ENCODE measurements at places on chromosomes 13 and 19.

DNA sequence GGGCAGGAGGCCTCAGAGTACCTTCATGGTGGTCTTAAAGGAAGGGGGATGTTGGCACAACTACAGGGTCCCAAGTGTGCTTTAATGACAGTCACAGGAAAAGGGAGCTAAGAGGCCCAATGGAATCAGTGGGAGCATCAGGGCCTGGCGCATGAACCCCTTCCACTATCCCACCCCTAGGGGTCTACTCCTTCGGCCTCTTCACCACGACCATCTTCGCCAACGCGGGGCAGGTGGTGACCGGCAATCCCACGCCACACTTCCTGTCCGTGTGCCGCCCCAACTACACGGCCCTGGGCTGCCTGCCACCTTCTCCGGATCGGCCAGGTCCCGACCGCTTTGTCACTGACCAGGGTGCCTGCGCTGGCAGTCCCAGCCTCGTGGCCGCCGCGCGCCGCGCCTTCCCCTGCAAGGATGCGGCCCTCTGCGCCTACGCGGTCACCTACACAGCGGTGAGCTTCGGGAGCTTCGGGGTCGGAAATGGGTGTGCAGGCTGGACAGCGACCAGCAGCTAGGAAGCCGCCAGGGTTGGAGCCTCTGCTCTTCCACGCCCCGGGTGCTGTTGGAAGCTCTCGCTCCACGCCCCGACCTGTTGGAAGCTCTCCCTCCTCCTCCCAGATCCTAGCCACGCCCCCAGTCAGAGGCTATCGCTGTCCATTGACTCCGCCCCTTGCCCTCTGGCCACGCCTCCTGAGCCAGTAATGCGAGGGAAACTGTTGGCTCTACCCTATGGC, 6.0 kb downstream of the PLPPR2 start:
- no peak for DNase-seq

DNA sequence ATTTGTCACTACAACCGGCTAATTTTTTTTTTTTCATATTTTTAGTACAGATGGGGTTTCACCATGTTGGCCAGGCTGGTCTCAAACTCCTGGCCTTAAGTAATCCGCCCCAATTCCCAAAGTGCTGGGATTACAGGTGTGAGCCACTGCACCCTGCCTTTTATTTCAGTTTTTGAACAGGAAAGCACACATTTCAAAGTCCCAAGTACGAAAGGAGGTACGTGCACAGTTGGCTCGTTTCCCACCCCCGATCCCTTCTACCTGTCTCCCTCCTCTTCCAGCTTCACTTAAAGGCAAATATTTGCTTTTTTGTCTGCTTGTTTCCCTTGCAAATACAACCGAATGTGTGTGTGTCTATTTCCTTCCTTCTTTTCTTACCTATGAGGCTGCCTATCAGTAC, 30.5 kb downstream of the ZIC5 start:
- DNase-seq, result no peak

GRCh38 chr19:13881251-13881691, 4.3 kb downstream of the NANOS3 start:
- no peak for DNase-seq

DNA sequence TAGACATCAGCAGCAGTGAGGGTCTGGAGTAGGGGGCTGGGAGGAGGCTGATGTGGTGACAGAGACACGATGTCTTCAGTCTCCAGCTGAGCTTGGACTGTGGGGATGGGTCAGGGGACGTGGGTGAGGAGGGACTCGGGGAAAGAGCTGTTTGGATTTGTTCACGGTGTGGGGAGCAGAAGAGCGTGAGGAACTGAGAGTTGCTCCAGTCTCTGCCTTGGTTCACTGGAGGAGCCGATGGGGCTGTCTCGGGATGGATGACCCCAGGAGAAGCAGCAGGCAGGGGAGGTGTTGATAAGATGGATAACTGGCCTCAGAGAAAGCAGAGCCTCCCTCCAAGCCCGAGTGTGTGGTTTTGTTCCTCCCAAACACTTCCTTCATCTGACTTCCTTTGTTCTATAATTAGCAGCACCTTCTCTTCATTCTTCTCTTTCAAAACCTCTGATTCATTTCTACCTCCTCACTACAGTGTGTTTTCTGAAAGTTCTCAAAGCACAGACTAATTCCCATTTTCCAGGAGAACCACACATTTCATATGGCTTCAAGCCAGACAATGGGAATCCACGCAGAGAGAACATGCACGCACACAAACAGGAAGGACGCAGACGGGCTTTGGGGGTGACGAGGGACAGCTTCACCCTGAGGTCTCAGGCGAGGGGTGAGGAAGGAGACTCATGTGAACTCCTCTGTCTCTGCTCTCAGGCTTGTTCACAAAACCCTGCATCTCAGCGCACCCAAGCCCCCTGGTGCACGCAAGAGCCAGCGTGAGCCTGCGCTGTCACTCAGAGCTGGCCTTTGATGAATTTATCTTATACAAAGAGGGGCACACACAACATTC, 18.6 kb downstream of the LAIR2 start:
- DNase-seq, result no peak

DNA sequence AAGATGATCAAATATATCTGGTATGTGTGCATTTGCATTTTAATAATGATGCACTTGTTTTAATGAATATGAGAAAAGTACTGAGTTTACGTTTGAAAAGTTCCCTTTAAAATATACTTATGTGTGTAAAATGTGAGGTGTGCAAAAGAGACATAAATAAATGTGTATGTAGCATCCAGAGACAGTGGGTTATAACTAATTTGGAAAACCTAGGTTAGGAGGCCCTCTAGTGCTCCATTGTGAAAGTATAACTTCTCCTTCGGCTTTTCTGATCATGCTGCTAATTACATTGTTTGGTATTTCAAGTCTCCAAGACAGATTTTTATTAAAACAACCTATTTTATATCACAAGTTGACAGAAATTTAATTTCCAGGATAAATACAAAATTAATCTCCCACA, 30.1 kb downstream of the SCEL start:
- no peak for DNase-seq

DNA sequence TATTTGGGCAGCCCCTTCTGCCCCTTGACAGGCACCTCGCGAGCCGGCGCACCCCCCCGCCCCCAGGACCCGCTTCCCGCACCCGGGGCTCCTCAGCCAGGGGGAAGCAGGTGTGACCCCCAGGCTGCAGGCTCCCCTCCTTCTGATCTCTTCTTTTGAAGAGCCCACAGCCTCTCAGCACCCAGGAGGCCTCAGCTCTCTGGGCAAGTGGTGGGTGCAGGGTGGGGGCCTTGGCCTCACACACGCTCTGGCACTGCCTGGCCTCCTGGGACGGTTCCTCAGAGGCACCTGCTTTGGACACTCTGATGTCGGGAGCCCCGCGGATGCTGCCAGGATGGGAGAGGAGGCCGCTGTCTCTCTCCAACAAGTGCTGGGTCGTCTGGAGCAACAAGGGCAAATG, 1.5 kb upstream of the C13orf46 start:
- DNase-seq, result no peak

DNA sequence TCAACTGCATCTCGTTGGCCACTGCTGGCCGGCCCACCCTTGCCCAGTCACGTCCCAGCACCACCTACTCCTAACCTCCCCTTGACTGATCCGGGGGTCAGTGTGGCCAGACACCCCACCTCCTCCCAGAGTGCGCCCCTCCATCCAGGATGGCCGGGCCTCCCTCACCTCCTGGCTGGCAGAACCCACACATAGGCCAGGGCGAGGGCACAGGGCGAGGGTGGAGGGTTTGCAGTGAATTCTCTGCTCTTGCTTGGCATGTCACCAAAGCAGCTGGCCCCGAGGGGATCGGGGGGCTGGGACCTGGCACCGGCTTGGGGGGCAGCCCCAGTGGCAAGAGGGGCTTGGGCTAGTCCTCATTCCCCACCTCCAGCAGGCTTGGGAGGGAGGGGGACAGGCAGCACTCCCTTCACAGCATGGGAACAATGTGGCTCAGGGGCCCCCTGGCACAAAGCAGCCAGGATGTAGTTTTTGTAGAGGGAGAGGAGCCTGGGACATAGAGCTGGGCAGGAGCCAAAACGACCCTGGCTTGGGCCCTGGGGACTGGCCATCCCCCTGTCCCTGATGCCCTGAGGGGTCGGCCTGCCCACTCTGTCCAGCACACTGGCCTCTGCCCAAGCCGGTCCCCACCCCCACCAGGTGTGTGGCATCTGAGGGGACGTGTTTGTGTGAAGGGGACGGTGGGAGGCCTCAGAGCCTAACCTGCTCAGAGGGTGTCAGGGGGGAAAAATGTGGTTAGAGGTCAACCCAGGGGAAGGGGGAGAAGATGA, 28.5 kb upstream of the ASF1B start:
- no peak for DNase-seq

DNA sequence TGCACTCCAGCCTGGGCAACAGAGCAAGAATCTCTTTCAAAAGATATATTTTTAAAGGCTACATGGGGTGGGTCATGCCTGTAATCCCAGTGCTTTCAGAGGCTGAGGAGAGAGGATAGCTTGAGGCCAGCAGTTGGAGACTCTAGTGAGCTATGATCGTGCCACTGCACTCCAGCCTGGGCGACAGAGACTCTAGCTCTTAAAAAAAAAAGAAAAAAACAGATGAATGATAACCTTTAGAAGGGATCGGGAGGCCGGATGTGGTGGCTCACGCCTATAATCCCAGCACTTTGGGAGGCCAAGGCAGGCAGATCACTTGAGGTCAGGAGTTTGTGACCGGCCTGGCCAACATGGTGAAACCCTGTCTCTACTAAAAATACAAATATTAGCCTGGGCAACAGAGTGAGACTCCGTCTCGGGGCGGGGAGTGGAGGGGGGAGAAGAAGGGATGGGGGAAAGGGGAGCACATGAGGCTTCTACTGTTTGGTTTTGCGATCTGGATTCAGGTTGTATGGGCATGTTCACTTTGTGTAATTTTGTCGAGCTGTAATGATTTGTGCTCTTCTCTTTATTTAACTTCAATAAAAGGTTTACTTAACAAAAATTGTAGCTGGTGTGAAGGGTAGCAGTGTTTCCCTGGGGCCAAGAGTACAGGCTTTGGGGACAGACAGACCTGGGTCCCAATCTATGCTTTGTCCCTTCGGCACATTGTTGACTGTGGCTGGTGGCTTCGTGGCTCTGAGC, 1.1 kb upstream of the PSMC4 start:
- DNase-seq, result no peak

DNA sequence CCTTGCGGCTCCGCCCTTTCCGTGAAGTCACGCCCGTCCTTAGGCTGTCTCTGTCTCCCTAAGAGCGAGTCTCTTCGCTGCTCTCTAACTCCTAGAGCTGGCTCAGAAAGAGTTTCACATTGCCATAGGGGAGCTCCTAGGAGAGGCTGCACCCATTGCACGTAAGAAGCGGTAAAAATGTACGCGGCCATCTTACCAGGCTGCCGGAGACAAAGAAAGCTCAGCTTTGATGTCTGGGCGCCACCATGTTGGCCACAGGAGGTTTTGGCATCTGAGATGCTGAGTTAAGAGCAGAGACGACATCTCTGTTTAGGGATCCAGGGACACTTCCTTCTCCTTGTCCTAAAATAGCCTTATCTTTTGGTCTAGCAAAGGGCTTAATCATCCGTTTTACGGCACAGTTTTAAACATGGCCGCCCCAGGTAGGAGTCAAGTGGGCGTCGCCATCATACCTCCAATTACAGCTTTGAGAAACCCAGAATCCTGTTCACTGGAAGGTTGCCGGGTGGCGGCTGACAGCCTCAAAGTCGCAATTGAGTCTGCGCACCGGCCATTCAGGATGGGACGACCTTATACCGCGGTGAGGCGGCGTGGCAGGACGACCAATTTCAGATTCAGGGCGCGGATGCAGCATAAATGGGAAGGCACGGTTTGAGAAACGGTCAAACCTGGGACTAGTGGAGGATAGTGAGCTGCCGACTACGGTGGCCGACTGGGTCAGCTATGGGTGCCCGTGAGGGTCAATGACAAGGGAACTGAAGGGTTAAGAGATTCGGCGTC, at the start of gene ZNF793:
Gene ZNF793 (plus strand): TSS at position 553 of the 780 bp plus-strand sequence. CDS start 16,501 bp downstream, outside the sequence.
- peak; percentile 51 for DNase-seq

DNA sequence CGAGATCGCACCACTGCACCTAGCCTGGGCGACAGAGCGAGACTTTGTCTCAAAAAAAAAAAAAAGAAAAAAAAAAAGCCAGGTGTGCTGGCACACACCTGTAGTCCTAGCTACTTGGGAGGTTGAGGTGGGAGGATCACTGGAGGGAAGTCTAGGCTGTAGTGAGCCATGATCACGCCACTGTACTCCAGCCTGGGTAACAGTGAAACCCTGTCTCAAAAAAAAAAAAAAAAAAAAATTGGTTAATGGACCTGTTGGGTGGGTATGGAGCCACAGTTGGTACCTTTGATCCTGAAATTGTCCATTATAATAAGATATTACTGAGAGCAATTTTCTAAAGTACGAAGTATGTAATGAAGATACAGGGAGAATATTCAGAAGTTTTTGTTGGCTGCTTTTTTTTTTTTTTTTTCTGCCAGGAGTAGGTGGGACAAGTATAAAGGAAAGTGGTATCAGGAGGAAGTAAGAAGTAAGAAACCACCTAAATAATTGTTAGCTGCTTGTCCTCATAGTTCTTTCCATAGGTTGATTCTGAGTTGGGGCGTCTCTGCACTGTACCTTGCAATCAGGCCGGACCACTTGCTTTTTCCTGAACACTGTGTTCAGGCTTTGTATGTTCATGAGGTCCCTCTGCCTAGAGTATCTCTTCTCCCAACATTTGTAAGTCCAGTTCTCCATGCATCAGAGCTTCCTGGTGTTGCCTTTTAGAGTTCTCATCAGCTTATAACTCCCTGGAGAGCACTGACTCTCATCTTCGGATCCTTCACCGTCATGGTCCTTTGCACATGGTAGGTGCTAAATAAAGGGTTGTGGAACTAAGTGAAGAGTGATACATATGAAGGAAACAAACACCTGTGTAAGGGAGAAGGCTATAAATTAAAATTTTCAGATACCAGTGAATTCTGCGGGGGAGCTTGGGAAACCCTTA, 31.7 kb downstream of the ARHGAP35 start:
- DNase-seq, result no peak

DNA sequence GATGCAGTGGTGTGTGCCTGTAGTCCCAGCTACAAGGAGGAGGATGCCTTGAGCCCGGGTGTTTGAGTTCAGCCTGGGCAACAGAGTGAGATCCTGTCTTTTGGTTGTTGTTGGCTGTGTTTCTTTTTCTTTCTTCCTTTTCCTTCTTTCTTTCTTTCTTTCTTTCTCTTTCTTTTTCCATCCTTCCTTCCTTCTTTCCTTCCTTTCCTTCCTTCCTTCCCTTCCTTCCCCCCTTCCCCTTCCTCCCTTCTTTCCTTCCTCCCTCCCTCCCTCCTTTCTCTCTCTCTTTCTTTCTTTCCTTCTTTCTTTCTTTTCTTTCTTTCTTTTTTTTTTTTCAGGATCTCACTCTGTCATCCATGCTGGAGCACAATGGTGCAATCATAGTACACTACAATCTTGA, 46.5 kb upstream of the SIN3B start:
- DNase-seq, result no peak

- no peak for DNase-seq
Observed at GRCh38 chr13:36082396-36082795, 48.8 kb downstream of the DCLK1 start.

DNA sequence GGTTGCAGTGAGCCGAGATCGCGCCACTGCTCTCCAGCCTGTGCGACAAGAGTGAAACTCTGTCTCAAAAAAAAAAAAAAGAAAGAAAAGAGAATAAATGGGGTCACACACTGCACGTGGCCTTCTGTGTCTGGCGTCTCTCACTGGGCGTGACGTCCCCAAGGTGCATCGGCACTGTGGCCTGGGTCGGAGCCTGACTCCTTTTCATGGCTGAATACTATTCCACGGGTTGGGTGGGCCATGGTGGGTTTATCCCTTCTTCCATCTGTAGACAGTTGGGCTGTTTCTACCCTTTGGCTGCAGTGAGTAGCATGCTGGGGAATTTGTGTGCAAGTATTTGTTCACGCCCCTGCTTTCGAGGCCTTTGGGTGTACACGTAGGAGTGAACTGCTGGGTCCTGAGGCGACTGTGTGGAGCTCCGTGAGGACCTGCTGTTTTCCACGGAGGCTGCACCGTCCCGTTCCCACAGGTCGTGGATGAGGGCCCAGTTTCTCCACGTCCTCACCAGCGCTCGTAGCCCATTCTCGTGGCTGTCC, 8.3 kb upstream of the MISP start:
- DNase-seq, result no peak
